Putamen (tissue), 1 donor: ENCODE measurements at places on chromosomes 7 and 10.

DNA sequence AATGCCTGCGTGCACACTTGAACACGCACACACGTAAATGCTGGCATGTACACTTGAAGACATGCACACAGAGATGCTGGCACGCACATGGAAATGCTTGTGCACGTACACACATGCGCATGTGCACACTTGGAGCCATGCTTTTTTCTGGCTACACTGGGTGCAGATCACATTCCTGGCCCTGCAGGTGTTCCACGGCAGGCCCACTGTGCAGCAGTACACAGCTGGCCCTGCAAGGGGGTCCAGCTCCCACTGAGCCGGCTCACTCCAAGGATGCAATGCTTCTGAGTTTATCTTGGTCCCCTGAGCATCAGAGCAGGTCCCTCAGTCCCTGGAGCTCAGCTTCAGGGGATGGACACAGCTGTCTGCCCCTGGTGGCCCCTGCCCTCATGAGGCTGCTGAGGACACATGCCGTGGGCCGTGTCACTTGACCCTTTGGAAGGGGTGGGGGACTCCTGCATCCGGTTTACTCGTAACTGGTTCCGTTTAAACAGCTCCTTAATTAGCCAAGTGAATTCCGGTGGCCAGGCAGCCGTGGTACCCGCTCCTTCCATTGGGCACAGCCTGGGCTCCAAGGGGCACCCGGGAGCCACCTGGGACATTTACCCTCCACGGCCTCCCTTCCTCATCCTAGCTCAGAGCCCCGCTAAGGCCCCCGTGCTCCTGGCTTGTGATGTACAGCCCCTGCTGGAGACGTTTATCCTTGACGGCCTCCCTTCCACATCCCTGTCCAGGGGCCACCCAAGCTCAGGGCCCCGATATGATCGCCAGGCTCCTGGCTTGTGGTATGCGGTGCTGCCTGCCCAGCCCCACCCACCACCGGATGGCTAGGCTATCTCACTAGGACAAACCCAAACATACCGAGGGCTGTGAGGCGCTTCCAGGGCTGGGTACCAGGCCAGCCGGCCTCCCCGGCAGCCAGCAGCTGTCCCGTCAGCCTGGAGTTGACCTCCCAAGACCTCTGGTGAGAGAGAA lies 39.5 kb upstream of the DPYSL4 start:
- DNase-seq = no peak

DNA sequence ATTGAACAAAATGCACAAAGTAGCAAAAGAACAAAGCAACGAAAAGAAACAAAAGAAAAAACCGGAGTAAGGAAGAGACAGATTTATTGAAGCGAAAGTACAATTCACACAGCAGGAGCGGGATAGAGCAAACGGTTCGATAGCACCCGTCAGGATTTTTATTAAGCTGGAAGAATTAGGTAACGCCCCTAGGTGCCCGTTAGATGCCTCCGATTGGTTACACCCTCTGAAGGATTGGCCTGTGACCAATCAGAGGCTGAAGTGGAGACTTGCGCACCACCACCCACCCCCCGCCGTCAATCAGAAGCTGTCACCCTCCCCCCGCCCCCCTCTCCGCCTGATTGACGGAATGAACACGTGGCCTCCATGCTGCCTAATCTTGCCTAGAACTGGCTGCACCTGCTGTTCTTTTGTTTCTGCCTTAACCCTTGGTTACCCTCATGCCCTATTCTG lies 16.8 kb downstream of the OCM2 start:
- DNase-seq = peak; percentile 83

DNA sequence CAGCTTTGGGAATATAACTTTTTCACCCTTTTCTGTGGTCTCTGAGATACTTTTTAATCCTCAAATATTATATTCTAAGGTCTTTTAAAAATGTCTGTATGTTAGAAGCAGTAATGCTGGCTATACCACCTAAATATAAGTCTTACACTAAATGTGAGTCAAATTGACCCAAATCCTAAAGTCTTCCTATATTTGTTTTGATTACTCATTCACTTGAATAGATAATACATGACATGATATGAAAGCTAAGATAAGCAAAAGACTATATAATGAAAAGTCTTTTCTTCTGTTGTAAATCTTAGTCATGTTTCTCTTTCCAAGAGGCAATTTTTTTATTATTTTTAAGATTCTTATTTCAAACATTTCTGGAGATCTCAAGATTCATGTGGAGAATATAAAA lies 64.2 kb downstream of the HDAC9 start:
- no peak for DNase-seq

- DNase-seq = no peak
These were observed 875.0 kb downstream of the REEP3 start for GRCh38 chr10:64396105-64396708.
